HCT116 (cell line): ENCODE measurements at places on chromosomes 1 and 21.

DNA sequence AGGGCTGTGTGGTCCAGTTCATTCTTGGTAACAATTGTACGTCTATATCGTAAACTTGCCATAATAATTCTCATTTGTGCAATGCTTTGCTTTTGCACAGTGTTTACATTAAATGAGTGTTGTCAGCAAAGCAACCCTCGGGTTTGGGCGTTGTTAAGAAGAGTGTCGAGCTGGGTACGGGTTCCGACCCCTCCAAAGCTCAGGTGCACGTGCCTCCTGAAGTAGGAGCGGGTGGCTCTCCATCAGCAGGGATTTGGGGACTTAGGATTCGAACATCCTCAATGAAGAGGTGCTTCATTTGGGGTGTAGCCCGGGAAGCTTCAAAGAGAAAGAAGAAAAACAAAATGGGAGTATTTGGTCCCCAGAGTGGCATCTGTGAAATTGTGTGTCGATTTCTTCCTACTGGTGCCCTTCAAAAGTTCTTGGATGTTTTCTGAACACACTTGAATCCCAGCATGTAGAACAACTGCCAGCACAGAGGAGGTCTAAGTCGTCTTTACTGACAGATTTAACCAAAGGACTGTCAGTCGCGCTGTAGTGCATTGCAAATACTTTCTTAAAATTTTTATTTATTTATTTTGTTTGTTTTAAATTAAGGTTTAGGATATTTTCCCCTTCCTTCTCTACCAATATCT is 1.1 kb downstream of the TRIM58 start:
- no peak for DNase-seq

DNA sequence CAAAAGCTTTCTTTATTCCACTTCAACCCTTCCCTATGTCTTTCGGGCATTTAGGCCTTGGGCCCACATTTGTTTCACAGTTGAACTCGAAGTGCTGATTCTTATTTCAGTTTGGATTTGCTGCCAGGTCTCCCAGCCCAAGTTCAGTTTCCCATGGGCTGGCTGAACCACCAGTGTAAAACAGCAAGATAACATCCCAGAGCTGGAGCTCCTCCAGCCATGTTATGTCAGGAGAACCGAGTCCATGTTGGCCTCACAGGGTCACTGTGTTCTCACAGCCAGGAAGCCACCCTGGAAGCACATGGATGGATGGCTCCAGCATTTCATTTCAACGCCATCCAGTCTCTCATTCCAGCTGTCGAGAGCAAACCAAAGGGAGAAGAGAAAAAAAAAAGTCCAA is 45.2 kb upstream of the RXRG start:
- DNase-seq = no peak

DNA sequence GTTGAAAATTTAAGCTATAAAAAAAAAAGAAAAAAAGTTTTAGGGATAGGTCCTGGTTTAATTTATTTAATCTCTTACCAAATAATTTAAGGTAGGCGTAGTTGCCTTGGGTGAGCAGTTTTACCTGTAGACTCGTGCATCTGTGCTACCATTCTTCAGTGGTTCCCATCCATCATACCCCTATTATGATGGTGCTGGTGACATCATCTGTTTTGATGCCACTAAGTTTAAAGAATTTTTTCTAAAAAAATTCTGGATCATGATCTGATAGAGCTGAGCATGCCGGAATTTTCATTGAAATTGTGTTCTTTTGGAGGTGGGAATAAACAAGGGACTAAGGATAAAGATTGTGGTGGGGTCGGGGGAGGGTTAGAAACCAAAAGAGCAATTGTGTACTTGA is 15.7 kb downstream of the LAMC1 start:
- no peak for DNase-seq

DNA sequence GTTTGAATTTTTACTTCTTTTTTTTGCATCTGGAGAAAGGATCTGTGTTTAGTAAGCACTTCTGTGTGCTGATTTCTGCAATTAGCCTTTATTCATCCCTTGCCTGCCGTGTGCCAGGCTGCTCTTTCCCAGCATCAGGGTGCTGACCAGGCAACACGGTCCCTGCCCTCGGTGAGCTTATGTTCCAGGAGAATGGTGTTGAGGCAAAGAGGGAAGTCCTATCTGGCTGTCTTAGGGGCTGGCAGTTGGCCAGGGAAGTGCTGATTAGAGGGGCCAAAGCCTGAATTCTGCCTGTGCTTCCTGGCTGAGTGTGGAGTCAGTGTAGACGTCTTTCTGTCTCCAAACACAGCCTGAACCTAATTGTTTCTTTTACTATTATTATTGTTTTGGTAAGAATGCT is 187.1 kb downstream of the CAMTA1 start:
- DNase-seq = no peak

DNA sequence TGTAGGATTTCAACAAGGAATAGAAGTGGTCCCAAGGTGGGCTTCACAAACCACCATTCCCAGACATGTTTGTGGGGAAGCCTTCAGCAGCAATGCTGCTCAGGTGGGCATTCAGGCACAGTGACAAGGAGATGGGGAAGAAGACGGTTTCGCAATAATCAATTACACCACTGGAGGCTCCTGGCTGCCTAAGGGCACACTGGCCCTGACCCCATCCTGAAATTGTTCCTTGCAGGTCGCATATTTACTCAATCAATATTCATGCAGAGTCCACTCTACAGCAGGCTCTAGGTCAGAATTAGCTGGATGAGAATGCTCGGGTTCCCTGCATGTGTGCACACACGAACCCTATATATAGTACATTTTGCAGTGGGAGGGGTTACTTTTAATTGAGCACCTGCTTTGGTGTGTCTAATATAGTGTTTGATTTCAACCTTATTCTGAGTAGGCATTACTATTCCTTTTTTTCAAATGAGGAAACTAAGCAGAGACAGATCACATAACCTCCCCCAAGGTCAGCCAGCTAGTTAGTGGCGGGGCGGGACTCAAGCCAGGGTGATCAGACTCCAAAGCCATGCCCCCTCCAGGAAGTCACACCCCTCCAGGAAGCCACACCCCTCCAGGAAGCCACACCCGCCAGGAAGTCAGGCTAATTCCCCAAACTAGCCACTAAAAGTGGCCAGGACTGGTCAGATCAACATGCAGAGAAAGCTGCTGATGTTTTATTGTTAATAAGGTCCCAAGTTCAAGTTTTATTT is 106.5 kb downstream of the HLCS start:
- no peak for DNase-seq

DNA sequence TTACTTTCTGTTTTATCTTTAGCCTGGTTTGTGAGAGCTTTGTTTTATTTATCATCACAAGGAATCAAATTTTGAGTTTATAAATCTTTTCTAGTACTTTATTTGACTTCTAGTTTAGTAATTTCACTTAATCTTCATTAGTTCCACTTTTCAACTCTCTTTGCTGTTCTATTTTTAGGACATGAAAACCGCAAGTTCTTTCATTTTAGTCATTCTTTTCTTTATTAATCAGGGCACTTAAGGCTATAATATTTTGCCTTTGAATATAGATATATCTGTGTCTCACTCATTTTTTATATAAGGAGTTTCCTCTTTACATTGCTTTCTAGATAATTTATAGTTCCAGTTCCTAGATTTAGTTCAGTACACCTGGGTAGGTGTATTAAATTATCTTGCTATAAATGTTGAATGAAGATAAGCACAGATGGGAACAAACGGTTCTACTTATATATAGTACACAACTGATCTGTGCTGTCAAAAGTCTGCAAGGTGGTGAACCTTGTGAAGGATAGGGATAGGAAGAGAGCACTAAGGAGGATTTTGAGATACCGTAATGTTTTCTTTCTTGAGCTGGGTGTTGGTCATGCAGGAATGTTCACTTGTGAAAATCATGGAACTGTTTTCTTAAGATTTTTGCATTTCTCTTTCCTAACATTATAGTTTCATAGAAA is 402.3 kb downstream of the RYR2 start:
- no peak for DNase-seq

DNA sequence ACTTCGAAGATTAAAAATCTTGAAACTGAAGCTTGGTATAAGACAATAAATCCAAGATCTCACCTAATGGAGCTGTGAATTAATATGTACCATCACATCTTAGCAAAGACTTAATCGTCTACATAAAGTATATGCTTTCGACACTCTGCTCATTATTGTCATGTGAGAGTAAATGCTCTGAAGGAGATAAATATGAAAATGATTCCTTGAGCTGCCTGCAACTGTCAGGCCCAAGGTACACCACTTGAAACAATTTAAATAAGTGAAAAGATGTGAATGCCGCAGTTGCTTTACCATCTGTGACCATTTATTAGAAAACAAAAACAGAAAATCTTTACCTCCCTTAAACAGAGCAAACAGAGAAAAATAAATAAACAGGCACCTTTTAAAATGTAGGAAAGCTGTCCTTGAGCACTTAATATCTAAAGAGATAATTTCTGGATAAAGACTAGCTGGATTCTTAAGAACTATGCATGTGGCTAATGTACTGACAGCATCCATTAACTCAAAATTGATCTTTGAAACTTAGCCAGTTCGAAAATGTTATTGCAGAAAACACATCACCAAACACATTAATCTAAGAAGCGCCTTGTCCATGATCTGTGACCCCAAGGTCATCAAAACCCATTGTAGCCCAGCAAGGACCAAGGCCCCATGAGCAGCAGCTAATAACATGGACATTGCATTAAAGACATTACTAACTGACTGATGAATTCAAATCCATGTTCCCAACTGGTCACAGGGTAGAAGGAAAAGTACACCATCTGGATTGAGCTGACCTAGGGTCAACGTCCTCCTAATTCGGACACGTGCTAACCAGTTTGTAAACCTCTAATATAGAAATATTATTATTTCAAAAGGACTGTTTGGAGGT is 18.3 kb upstream of the KRTAP7-1 start:
- DNase-seq = no peak

GRCh38 chr21:42636520-42637266 is 16.7 kb upstream of the PDE9A start:
- no peak for DNase-seq

DNA sequence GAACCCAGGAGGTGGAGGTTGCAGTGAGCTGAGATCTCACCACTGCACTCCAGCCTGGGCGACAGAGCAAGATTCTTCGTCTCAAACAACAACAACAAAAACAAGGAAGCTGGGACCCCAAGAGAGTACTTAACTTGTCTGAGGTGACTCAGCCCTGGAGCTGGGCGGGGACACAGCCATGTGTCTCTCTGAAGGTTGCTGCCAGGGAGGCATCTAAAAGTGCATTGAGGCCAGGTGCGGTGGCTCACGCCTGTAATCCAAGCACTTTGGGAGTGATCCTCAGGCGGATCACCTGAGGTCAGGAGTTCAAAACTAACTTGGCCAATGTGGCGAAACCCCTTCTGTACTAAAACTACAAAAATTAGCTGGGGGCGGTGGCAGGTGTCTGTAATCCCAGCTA is 7.7 kb downstream of the IFI6 start:
- DNase-seq = no peak

DNA sequence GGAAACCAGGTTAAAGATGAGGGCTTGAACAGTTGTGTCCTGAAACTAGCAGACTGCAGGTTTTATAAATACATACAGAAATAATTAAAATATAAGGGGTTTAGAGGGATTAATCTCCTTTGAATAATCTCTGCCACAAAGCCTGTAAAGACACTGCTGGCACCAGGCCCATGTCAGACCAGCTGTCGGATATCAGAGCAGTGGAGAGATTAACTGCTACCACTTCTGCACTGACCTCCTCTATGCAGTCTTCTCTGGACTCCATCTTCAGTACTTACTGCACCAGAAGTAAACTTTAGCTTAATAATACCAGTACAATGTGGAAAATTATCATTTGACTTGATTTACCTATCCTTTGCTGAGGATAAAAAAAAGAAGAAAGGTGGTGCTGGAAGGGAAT is 128.6 kb downstream of the LHX4 start:
- no peak for DNase-seq

DNA sequence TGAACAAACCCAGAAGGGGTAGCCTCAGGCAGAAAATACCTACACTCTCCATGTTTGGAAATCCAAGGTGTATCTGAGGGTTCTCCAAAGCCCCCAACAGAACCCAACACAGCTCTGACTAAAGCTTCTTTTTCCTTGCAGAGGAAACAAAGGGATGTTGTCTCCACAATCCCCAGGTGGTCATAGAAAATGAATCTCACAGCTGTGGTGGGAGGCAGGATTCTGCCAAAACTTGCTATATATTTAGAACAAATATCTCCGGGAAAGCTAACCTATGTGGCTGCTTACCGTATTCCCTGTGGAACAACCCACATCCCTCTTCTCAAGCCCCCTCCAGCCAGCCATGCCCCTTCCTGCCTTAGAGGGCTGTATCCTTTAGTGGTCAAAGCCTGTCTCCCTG is 406.1 kb downstream of the PRDM2 start:
- no peak for DNase-seq

DNA sequence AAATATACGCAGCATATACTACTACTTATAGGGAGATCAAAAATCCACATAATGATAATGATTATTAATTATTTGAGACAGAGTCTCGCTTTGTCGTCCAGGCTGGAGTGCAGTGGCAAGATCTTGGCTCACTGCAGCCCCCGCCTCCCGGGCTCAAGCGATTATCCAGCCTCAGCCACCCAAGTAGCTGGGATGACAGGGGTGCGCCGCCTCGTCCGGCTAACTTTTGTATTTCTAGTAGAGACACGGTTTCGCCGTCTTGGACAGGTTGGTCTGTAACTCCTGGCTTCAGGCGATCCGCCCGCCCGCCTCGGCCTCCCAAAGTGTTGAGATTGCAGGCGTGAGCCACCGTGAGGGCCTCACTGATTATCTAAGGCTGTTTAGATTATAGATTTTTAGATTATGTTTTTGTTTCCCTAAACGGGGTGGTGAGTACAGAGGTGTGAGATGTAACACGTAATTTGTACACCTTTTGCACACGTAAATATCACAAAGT is 548 bp upstream of the SLC25A33 start:
- no peak for DNase-seq

- no peak for DNase-seq
Measured at GRCh38 chr21:32003411-32003810, 130.6 kb downstream of the HUNK start.

- no peak for DNase-seq
Measured at GRCh38 chr1:114102136-114102535, 51.5 kb downstream of the SYT6 start.

DNA sequence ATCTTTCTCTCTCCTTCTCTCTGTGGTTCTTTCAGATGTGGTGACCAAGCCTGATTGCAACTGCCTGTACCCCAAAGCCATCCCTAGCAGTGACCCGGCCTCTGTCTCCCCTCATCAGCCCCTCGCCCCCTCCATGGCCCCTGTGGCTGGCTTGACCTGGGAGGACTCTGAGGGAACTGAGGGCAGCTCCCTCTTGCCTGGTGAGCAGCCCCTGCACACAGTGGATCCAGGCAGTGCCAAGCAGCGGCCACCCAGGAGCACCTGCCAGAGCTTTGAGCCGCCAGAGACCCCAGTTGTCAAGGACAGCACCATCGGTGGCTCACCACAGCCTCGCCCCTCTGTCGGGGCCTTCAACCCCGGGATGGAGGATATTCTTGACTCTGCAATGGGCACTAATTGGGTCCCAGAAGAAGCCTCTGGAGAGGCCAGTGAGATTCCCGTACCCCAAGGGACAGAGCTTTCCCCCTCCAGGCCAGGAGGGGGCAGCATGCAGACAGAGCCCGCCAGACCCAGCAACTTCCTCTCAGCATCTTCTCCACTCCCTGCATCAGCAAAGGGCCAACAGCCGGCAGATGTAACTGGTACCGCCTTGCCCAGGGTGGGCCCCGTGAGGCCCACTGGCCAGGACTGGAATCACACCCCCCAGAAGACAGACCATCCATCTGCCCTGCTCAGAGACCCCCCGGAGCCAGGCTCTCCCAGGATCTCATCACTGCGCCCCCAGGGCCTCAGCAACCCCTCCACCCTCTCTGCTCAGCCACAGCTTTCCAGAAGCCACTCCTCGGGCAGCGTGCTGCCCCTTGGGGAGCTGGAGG is 12.7 kb downstream of the CSF1 start:
- no peak for DNase-seq
